ENCODE measurements at places on chromosomes 2 and 18.
A peak's percentile ranks its signal among the peaks of the same experiment; 100 is the strongest.

DNA sequence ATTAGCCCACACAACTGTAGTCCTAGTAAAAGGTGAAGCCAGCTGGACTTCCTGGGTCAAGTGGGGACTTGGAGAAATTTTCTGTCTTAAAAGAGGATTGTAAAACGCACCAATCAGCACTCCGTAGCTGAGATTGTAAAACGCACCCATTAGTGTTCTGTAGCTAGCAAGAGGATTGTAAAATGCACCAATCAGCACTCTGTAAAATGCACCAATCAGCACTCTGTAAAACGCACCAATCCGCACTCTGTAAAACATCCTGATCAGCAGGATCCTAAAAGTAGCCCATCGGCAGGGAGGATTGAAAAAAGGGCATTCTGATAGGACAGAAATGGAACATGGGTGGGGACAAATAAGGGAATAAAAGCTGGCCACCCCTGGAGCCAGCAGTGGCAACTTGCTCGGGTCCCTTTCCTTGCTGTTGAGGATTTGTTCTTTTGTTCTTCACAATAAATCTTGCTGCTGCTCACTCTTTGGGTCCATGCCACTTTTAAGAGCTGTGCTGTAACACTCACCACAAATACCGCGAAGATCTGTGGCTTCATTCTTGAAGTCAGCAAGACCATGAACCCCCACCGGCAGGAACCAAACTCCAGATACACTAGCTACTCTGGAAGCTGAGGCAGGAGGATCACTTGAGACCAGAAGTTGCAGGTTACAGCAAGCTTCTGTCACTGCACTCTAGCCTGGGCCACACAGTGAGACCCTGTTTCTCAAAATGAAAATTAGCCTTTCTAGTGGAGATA is 102.6 kb downstream of the HS6ST1 start:
- DNase-seq = no peak

DNA sequence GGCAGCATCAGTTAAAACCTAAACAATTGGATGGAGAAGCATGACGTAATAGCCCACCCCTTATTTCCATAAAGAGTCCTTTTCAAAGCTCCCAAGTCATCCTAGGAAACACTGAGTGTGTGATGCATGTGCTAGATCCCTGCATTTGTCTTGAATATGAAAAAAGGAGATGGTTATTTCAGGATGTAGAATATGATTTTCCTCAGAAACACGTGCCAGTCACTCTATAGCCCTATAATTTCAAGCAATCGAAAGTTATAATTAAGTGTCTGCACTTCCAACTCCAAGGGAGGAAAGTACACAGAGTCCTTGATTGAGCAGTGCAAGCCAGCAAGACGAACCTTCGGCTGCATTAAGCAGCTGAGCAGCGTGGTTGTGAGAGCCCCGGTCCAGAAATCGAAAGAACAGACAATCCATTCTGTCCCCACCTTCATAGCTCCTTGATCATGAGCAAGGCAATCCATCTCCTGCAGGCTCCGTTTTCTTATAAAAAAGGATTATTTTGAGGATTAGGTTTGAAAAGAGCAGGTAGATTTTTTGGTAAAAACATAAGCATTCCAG is 287.7 kb downstream of the FBXO15 start:
- DNase-seq = no peak

- DNase-seq = no peak
These were observed 375.5 kb downstream of the PTH2R start for GRCh38 chr2:208782097-208782496.

GRCh38 chr2:46387886-46388515 is 90.8 kb downstream of the EPAS1 start:
- DNase-seq = no peak

GRCh38 chr18:63439334-63439733 is 17.1 kb upstream of the VPS4B start:
- DNase-seq = peak; percentile 71

DNA sequence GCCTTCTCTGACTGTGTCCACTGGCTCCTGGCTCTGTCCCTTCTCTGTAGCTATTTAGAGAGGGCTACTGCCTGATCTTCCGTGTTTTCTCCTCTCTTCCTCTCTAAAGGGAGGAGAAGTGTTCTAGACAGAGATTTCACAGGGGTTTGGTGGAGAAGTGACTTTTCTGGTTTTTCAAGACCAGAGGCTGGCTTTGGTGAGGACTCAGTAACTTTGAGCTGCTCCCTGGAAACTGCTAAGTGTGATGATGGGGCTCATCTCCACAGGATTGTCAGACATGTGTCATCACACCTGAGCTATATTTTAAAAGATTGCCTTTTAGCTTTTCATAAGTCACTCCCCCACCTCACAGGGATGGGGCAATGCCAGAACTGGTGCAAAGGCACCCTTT is 6.2 kb downstream of the MAL start:
- DNase-seq = no peak

GRCh38 chr2:2941205-2941604 is 436.4 kb downstream of the EIPR1 start:
- DNase-seq = no peak

DNA sequence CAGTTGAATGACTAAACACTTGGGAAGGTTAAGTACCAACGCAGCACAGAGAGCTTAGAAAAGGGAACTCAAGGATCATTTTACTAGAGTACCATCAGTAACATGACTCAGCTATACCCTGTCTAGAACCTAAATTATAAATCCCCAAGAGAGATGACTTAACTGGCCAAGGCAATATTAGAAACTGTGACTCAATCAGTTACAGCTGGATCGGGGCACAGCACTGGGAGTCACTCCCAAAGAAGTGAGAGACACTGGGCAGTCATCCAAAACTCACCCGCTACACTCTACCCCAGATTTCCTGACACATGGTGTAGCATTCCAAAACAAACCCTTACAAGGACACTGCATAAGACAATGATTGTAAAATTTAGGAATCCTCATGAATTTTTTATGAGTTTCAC is 17.7 kb downstream of the IWS1 start:
- DNase-seq = no peak

DNA sequence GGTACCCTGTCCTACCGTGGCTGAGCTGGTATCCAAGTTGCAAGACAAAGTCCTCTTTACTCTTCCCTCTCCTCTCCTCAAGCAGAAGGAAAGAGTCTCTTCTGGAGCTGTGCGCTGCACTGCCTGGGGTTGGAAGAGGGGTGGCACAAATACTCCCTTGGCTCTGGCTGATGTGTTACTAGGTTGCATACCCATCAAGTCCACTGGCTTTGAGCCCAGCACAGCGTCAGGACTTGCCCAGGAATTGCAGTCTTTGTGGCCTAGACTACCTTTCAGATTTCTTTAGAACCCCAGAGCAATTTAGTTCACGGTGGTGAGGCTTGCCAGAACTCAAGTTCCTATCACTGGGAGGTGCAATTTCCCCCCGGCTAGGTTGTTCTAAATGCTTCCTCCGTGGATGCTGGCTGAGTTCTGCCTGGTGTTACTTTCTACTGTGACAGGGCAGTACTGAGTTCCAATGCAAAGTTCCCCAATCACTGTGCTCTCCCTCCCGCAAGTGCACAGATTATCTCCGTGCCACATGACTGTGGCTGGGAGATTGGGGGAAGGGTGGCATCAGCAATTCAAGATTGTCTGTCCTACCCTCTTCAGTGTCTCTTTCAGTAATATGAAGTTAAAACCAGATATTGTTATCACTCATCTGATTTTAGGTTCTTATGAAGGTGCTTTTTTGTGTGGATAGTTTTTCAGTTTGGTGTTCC is 13.4 kb downstream of the MYO3B start:
- DNase-seq = no peak

GRCh38 chr18:42156281-42156680 is 201.2 kb downstream of the PIK3C3 start:
- DNase-seq = no peak

- no peak for DNase-seq
These were observed 30.1 kb downstream of the CCDC74A start for GRCh38 chr2:131557558-131558321.

DNA sequence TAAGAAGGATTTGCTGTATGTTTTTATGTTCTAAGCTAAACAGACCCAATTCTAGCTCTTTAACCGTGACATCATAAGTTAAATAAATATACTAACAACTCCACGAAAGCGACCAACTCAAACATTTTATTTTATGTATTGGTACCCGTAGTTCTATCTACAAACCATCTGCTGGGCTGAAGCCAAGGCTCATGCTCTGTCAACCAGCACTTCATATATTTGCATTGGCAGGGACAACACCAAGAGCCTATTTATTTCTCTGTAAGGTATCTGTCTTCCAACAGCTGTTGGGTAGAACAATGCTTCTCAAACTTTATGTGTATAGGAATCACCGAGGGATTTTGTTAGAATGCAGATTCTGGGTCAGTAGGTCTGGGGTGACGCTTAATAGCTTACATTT is 64.5 kb downstream of the PID1 start:
- DNase-seq = no peak

GRCh38 chr2:233756429-233757081 is 3.5 kb upstream of the UGT1A1 start:
- no peak for DNase-seq

DNA sequence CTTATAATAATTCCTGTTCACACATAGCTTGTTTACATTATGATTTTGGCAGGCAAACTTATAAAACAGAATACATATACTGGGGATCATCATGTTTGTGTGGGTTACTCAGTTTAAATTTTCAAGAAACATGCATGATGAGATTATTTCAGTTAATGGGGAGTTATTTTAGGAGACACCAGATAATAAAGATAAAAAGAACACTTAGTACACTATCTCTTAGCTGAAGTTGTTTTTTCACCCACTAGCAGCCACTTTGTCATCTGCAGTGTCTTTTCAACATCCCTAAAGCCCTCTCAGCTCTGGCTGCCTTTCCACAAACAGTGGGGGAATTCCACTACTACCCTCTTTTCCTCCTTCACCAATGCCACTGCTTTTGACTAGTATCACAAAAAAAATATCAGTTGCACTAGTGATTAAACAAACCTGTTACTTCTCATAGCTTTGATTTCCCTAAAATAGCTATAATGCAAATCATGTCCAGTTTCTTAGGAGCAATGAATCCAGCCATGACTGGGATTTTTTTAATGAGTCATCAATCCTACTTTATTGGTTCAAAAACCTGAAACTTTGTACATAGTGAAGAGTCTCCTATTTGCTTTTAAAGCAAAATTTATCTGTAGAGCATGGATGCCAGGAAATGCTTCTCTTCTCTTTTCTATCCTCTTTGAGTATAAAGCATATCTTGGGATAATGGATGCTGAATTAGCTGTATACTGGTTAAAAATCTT is 156.7 kb upstream of the TFPI start:
- no peak for DNase-seq

All from NCI-H1930 (cell line).